ENCODE measurements at places on chromosomes 12 and 14.

DNA sequence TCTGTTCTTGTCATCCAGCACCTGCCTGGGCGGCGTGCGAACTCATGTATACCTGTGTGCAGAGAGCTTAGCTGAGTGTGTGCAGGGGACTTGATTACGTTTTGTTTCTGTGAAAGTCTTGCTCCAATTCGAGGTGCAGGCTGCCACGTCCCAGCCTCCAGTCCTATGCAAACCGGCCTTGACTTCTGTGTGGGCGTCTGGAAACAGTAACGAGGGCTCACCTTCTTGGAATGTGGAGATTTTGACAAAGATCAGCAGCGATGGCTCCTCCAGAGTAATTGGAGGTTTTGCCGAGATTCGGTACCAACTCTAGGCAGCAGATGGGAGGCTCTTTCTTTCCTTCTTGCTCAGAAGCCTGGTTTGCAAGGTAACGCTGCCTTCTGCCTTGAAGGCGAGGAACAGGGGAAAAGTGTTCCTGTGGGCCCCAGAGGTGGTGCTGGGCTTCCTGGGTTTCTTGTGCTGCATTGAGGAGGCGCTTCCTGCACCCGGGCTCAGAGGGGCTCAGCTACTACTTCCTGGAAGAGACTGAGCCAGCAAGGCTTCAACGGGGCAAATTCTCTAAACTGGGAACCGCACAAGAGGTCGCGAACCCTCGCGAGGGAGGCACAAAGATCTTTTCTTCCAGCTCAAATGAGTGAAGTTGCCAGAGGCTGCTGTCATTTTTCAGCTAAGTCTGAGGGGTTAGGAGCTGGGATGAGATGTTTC is 249.0 kb downstream of the AACS start:
- DNase-seq = no peak

- peak; percentile 80 for DNase-seq
Observed at GRCh38 chr12:50764286-50765094, 589 bp downstream of the ATF1 start.

- no peak for DNase-seq
Observed at GRCh38 chr12:95963096-95963495, 20.0 kb downstream of the AMDHD1 start.

- no peak for DNase-seq
Observed at GRCh38 chr12:93005928-93006392, 76.9 kb upstream of the EEA1 start.

- DNase-seq = no peak
Observed at GRCh38 chr14:66383257-66383656, 102.9 kb upstream of the CCDC196 start.

DNA sequence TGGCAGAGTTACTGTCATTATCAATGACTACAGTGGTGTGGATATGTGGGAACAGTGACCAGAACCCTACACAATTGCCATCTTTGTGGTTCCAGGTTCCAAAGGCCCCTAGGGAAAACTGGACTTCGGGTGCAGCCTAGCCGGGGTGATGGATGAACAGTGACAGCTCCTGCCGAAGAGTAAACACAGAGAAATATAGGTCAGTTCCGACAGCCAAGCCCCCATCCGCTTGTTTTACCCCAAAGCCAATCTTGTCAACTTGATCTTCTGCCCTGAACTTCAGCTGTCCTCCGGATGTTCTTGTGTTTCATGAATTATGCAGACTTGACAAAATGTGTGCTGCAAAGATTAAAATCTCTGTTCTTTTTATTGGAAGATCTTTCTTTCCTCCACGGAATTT is 200.4 kb upstream of the SRRM4 start:
- DNase-seq = no peak

GRCh38 chr12:38162013-38162412 is 154.6 kb upstream of the ALG10B start:
- no peak for DNase-seq

- DNase-seq = no peak
Observed at GRCh38 chr12:62268956-62269355, 8.8 kb downstream of the USP15 start.

- no peak for DNase-seq
Observed at GRCh38 chr12:9796346-9796745, 30.9 kb upstream of the KLRF1 start.

- DNase-seq = no peak
Observed at GRCh38 chr12:59570145-59570544, 25.7 kb upstream of the SLC16A7 start.

- no peak for DNase-seq
Observed at GRCh38 chr12:125206711-125207110, 141.5 kb downstream of the AACS start.
